ENCODE measurements at places on chromosomes 12 and 14.

- DNase-seq = peak; percentile 64
Observed at GRCh38 chr12:47903151-47903611, 1.6 kb downstream of the VDR start.

- DNase-seq = no peak
Observed at GRCh38 chr12:26726956-26727355, 106.0 kb downstream of the ITPR2 start.

DNA sequence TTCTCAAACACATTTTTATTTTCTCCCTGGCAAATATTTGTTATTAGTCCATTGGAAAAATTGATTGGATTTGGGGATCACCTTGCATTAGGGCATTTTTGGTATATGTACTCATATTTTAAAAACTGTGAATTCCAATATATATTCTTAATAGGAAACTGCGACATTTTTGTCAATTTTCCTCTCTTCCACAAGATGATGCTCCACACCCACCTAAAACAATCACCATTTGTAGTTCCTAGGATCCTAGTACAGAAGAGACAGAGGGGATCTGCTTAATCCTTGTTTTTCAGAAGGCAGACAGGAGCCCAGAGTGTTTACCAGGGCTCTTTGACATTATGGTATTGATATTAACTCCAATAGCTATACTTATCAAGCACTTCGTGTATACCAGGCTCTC, 22.8 kb upstream of the OASL start:
- peak; percentile 6 for DNase-seq

GRCh38 chr12:2454601-2455177, 340.1 kb upstream of the FKBP4 start:
- no peak for DNase-seq

GRCh38 chr12:75666126-75666938, 154.9 kb upstream of the KRR1 start:
- peak; percentile 65 for DNase-seq

- DNase-seq = no peak
Observed at GRCh38 chr14:106372870-106373652, 846.7 kb downstream of the TMEM121 start.

- no peak for DNase-seq
Observed at GRCh38 chr12:105961821-105962671, 176.7 kb downstream of the NUAK1 start.

DNA sequence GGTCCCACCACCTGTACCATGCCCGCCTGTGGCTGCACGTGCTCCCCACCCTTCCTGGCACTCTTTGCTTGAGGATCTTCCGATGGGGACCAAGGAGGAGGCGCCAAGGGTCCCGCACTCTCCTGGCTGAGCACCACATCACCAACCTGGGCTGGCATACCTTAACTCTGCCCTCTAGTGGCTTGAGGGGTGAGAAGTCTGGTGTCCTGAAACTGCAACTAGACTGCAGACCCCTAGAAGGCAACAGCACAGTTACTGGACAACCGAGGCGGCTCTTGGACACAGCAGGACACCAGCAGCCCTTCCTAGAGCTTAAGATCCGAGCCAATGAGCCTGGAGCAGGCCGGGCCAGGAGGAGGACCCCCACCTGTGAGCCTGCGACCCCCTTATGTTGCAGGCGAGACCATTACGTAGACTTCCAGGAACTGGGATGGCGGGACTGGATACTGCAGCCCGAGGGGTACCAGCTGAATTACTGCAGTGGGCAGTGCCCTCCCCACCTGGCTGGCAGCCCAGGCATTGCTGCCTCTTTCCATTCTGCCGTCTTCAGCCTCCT, 1.1 kb downstream of the INHBE start:
- peak; percentile 51 for DNase-seq

GRCh38 chr14:87705439-87705896, 287.5 kb downstream of the GALC start:
- no peak for DNase-seq

DNA sequence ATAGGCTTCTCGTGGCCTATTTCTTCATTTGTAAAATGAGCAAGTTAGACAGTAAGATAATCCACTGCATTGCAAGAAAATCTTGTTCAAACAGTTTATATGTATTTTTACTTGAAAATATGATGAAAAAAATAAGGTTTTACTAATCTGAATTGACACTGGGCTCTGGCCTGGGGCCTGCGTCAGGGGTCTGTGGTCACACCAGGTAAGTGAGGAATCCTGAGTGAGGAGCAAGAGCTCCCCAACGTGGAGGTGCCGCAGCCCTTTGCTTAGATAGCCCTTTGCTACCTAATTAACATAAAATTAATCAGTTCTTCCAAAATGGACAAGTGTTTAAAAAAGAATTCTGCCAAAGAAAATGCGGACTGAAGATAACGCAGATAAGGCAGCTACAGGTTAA, 39.1 kb upstream of the STAB2 start:
- DNase-seq = no peak

- DNase-seq = no peak
Observed at GRCh38 chr12:105343836-105344235, 13.3 kb downstream of the C12orf75 start.

DNA sequence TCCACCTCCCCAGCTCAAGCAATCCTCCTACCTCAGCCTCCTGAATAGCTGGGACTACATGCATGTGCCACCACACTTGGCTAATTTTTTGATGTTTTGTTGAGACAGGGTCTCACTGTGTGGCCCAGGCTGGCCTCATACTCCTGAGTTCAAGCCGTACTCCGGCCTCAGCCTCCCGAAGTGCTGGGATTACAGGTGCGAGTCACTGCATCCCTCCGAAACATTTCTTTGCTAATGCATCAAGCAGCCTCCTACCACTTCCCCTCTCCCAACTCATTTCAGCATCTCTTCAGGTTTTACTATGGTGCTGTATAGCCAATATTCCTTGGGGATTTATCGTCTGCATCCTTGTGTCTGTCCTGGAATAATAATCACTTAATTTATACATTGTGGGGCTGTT, 2.3 kb upstream of the SLC22A17 start:
- DNase-seq = no peak

- DNase-seq = no peak
Observed at GRCh38 chr12:74984631-74985030, 225.0 kb downstream of the KCNC2 start.

DNA sequence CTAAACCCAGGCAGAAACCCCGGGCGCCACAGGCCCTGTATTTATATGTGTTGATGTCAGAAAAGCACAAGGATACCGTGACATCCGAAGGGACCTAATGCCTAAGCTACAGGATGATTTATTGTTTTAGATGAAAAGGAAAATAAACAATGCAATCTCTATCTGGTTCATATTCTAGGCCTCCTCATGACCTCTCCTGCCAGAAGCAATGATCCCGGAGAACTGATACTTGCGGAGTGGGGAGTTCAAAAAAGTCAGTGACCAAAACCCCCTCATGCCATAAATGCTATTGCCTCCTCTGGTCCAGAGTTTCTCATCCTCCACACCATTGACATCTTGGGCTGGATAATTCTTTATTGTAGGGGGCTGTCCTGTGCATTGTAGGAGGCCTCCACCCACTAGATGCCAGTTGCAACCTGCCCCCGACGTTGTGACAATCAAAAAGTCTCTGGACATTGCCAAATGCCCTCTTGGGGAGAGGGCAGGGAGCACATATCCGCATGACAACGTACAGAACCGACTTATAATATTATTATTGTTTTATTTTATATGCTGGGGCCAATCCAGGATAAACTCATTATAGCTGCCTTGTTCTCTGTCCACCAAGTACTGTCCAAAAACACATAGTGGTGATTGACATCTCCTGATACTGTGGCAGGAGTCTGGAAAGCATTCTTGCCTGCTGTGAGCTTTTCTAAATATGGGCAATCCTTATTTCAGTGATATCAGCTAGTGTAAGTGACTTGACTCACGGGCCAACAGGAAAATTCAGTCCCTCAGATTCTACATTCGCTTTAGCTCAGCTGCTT, 1.1 kb upstream of the CSRP2 start:
- DNase-seq = peak; percentile 71

DNA sequence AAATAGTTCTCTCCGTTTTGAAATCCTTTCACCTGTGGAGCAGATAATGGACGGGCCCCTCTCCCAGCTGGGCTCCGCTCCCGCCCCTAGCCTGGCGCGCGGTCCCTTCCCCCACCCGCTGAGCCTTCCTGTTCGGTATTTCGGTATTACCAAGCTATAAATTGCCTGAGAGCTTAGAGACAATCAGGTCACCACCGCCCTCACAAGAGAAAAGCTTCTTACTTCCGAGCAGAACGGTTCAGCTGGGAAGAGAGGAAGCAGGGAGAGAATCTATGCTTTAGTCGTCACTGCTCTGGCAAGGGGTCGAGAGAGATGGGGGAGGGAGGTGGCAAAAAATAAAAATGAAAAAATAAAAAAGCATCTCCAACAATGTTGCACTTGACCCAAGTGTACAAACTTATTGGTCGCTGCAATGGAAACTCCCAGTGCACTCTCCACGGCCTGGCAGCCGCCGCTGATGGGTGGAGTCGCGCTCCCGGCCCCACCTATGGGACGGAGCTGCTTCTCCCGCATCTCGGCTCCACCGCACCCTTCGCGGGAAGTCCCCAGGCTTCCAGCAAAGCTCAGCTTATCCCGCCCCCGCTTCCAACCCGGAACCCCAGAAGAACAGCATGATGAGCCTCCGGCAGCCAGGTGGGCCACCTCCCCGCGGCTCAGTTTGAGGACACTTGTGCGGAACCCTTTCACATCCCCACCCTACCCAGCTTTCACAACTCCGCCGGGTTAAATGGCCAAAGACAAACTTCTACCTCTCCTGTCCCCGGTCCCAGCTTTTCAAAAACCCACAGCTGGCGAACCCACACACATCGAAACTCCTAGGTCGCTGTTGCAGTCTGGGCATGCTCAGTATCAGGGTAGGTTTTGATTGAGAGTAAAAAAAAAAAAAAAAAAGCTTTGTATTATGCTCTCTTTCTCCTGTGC, 832 bp upstream of the SYT1 start:
- DNase-seq = peak; percentile 70

DNA sequence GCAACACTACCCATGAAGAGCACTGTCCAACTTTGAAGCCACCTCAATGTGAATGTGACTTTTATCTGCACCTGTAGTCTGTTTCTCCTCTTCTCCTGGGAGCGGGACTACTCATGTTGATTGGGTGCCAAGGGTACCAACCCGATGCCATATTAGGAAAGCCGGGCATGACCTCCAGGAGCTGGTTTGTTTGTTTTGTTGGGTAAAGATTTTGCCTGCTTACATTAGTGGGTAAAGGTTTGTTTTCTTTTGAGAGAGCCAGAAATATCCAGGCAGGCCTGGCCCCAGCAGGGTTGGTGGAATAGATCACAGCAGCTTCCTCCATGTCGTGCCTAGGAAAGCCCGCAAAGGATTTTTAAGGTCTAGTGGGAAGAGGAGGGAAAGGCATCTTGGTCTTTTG, 19.7 kb upstream of the ITPK1 start:
- DNase-seq = no peak

- no peak for DNase-seq
Observed at GRCh38 chr12:78938341-78939084, 73.9 kb downstream of the SYT1 start.

DNA sequence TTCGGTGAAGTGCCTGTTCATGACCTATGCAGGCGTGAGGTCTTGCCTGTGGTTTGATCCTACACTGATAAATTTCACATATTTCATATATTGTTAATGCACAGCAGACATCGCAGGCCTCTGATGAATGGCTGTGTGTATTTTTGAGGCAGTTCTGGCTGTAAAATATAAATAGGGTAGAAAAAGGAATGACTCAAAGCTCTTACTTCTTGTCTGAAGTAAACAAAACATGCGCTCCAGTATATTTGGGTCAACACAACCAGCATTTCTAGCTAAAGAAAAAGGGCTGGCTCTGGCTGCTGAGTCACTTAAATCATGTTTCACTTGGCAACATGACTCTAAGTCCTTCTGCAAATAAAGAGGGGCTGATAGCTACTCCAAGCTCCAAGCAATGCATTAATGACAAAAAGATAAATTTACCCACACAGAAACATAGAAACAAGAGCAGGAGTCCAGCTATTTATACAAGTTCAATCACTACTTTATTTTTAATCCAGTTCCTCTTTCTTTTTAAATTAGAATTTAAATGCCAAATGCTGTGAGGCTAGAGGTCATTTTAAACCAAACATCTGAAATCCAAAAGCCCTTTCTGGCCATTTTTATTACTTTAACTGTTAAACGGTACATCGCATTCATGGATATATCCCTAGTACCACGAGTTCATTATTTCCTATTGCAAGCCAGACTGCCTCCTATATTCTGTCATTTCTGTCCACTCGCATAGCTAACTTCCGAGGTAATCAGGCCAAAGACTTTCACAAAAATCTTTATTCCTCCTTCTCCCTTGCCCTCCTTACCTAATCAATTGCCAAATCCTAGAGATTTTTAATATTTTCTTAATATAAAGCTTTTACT, 54.3 kb upstream of the TMCC3 start:
- peak; percentile 95 for DNase-seq

- DNase-seq = peak; percentile 61
Observed at GRCh38 chr12:2259369-2259768, 206.6 kb downstream of the CACNA1C start.

DNA sequence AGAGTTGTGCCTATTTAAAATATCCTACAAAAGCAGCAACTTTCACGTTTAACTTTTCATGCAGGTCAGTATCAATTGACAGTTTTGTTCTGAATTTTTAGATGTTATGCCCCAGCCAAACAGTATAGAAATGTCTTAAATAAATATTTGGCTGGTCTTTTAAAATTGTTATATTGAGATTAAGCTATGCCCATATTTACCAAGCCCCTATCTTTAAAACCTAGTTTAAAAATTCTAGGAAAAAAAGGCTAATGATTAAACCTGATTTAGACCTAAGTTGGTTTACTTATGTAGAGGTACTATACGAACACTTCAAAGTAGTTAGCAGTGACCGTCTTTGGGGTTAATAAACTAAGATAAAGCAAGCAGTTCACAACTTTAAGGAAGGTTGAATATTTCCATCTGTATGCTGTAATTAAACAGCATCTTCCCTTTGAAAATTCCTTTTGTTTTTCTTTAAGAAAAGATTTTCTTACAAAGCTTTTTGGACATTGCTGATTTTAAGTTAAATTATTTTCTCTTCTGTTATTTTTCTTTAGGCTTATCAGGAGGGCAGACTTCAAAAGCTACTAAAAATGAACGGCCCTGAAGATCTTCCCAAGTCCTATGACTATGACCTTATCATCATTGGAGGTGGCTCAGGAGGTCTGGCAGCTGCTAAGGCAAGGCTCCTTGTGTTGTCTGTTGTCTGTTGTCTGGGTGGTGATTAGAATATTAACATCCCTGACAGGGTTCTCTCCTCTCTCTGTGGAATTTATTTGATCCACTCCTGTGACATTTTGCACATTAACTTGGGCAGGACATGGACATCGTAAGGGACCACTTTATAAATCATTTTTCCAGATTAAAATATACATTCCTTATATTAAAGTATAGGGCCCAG, 7.5 kb downstream of the EID3 start:
- no peak for DNase-seq

- DNase-seq = peak; percentile 60
Observed at GRCh38 chr12:105674871-105675699, 344.6 kb downstream of the C12orf75 start.

DNA sequence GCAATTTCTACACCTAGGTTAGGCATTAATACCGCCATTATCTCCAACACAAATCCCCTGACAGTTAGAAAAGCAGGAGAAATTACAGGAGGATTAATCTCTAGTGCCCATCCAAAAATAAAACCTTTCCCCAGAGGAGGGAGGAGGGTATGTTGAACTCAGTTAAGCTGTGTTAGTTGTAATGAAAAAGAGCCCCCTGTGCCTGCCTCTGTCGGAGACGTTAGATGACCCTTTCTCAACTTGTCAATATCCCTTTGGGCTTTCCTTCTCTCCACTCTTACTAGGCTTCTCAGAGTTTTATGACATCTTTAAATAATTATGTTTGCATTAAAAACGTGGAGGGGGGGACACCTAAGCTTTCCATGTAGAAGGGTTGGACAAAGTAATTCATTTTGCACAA, 278.2 kb downstream of the PDZRN4 start:
- no peak for DNase-seq

- DNase-seq = no peak
Observed at GRCh38 chr12:92213166-92213565, 67.5 kb upstream of the BTG1 start.

Data from mesenchymal stem cell (in vitro differentiated cells and primary cell).